ENCODE measurements at places on chromosomes 6 and 20. TPM values are rescaled to one million over a fixed set of nuclear protein-coding genes. Genes with fewer than 3 reads are reported as not detected.

GRCh38 chr20:9186396-9186795 is 117.5 kb downstream of the PLCB4 start:
- no peaks in the 10 kb centered on the region for H3K4me1 ChIP-seq
- no peaks in the 10 kb centered on the region for H3K27me3 ChIP-seq
- no peaks in the 10 kb centered on the region for H3K36me3 ChIP-seq
- no peak overlapping the region for H3K27ac ChIP-seq
- no peak overlapping the region for H3K4me3 ChIP-seq
- no peak for DNase-seq

GRCh38 chr6:88566746-88567534 is 396.5 kb downstream of the RNGTT start:
- DNase-seq, result no peak
- H3K36me3 ChIP-seq, result no peaks in the 10 kb centered on the region
- H3K27ac ChIP-seq, result no peak overlapping the region
- H3K27me3 ChIP-seq, result no peaks in the 10 kb centered on the region
- H3K4me1 ChIP-seq, result no peaks in the 10 kb centered on the region
- no peak overlapping the region for H3K4me3 ChIP-seq

DNA sequence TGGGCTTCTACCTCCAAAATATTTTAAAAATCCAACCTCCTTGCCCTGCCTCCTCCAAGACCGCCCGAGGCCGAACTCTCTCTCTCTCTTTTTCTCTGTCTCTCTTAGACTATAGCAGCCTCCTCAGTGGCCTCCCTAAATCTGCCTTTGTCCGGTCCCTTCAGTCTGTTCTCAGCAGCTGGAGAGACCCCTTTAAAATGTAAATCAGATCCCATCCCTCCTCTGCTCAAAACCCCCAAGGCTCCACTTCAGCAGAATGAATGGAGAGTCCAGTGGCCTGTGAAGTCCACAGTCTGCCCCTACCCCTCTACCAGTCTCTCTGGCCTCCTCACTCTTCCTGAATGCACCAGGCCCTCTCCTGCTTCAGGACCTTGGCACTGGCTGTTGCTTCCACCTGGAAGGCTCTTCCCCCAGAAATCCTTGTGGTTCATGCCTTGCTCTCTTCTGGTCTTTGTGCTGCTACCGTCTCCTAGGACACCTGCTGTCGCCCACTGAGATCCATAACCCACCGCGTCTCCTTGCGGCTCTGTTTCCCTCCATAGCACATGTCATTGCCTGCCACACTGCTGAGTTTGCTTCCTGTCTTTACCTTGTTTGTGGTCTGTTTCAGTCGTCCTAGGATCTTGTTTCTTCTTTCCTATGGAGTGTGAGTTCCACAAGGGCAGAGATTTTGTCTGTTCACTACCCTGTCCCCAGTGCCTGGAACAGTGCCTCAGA is 6.0 kb downstream of the MLN start:
- H3K27ac ChIP-seq, result no peak overlapping the region
- no peak for DNase-seq
- H3K4me1 ChIP-seq, result peaks cover 13% of the 10 kb centered on the region
- no peak overlapping the region for H3K4me3 ChIP-seq
- H3K27me3 ChIP-seq, result peaks cover 34% of the 10 kb centered on the region

GRCh38 chr6:19836799-19837510 is at the start of gene ID4:
TSS of gene ID4 (plus strand) at chr6:19837370. CDS start at chr6:19837755, 385 bp downstream.
- no peaks in the 10 kb centered on the region for H3K36me3 ChIP-seq
- peak; percentile 83 for DNase-seq
- no peak within 1 kb of the TSS for H3K27ac ChIP-seq
- peak within 1 kb of the TSS; percentile 66 for H3K4me3 ChIP-seq
- peaks cover 17% of the 10 kb centered on the region for H3K27me3 ChIP-seq

DNA sequence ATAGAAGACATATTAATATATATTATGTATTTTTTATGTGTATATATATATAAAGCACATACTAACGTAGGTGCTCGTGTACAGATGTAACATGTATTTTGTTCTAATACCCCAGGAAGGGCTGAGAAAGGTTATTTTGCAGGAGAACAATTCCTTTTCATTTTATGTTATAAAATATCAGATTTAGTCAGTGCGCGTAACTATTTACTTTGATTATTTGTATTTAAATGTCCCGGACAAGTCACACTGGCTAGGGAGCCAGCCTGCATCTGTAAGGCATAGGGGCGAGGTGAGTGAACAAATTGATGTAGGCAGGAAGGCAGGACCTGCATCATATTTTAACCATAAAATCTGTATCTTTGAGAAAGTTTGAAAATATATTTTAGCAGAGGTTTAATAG is 74.1 kb downstream of the BMP7 start:
- H3K27ac ChIP-seq, result no peak overlapping the region
- H3K4me3 ChIP-seq, result no peak overlapping the region
- peaks cover 6% of the 10 kb centered on the region for H3K27me3 ChIP-seq

DNA sequence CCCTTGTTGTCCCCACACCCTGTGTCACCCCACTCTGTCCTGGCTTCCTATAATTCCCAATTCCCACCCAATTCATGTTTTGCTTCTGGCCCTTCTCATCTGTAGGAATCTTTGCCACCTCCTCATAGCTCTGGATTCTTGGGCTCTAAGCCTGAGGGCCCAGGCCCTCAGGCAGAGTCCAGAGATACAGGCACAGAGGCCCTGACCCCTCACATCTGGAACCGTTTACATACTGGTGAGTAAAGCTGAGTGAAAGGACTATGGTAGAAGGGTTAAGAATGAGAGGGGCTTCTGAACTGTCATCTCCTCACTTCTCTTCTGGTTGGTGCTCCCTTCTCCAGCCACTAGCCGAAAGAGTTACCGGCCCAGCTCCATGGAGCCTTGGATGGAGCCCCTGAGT is 13.6 kb downstream of the PRRC2A start:
- no peaks in the 10 kb centered on the region for H3K27me3 ChIP-seq
- H3K36me3 ChIP-seq, result peaks cover 12% of the 10 kb centered on the region
- DNase-seq, result no peak
- no peaks in the 10 kb centered on the region for H3K4me1 ChIP-seq

DNA sequence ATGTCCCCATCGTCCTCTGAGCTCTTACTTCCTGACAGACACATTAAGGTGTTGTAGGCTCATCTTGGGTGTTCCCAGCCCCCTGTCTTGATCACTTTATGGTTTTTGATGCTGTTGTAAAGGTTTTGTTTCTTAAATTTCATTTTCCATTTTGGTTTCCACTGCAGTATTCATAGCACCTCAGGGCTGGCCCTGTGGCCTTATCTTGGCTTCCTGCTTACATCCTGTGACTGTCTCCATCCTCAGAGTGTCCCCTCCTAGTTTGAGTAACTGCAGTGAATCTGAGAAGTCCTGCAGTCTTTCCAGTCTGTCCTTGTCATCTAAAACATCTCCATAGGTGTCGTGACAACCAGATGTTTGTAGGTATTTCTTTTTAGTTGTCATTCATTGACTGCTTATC is 50.9 kb downstream of the JARID2 start:
- no peak for DNase-seq
- 0 out of 2 replicates have a peak, but pooled peaks cover 2% of the 10 kb centered on the region for H3K36me3 ChIP-seq
- H3K27me3 ChIP-seq, result no peaks in the 10 kb centered on the region
- no peak overlapping the region for H3K4me3 ChIP-seq
- no peak overlapping the region for H3K27ac ChIP-seq

DNA sequence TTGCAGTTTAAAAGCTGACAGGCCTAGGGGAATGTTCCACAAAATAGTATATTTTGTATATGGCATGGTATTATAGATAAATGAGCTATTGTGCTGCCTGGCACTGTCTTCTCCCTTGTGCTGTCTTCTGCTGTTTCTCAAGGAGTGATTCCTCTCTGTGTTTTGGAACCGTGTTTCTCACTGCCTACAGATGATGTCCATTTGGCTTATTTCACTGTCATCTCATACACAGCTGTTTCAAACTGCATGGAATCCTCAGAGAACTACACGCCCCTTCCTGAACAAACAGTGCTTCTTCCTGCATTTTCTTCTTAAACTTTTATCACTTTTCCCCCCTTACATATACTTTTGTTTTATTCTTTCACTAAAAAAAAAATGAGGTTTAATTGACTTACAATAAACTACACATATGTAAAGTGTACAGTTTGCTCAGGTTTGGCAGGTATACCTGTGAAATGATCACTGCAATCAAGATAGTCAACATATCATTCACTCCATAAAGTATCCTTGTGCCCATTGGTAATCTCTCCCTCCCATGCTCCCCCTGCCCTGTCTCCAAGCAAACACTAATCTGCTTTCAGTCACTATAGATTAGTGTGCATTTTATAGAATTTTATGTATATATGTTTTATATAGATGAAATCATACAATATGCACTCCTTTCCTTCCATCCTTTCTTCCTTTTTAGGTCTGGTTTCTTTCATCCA is 43.0 kb downstream of the CBFA2T2 start:
- H3K36me3 ChIP-seq, result no peaks in the 10 kb centered on the region
- no peak overlapping the region for H3K27ac ChIP-seq
- H3K27me3 ChIP-seq, result no peaks in the 10 kb centered on the region
- no peak for DNase-seq
- no peak overlapping the region for H3K4me3 ChIP-seq
- peaks cover 1% of the 10 kb centered on the region for H3K4me1 ChIP-seq

- H3K27ac ChIP-seq, result no peak overlapping the region
- no peaks in the 10 kb centered on the region for H3K36me3 ChIP-seq
- no peaks in the 10 kb centered on the region for H3K27me3 ChIP-seq
- DNase-seq, result no peak
- H3K4me3 ChIP-seq, result no peak overlapping the region
Observed at GRCh38 chr6:137550535-137550934, 56.3 kb upstream of the OLIG3 start.

- H3K4me1 ChIP-seq, result no peaks in the 10 kb centered on the region
- H3K27me3 ChIP-seq, result no peaks in the 10 kb centered on the region
- H3K36me3 ChIP-seq, result no peaks in the 10 kb centered on the region
- no peak overlapping the region for H3K4me3 ChIP-seq
Observed at GRCh38 chr20:43870484-43870883, 44.2 kb upstream of the TOX2 start.

- no peak overlapping the region for H3K27ac ChIP-seq
- no peak for DNase-seq
- no peaks in the 10 kb centered on the region for H3K27me3 ChIP-seq
- H3K4me3 ChIP-seq, result no peak overlapping the region
- H3K36me3 ChIP-seq, result no peaks in the 10 kb centered on the region
Observed at GRCh38 chr6:91941838-91942237, 1355.0 kb upstream of the MAP3K7 start.

GRCh38 chr20:63577317-63577894 is 3.4 kb upstream of the HELZ2 start:
- no peaks in the 10 kb centered on the region for H3K36me3 ChIP-seq
- peaks cover 17% of the 10 kb centered on the region for H3K4me1 ChIP-seq
- DNase-seq, result no peak
- H3K27ac ChIP-seq, result no peak overlapping the region

DNA sequence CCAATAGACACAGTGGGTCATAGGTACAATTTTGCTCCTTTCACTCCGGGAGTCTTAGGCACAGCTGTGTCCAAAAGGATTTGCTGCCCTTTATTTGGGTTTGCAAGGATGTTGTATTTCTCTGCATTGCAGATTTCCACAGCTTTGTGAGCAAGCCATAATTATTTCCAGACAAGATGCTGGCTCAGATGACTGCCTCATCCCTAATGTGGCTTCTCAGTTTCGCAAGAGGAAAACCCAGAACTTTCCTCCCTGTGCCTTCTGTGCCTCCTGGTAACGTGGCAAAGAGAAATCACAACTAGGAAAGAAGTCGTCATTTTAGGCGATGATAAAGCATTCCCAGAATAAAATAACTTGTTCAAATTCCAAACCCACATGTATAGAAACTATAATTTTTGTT is 33.7 kb downstream of the FAM50B start:
- no peak overlapping the region for H3K4me3 ChIP-seq
- H3K27me3 ChIP-seq, result no peaks in the 10 kb centered on the region
- H3K36me3 ChIP-seq, result no peaks in the 10 kb centered on the region
- no peak for DNase-seq

DNA sequence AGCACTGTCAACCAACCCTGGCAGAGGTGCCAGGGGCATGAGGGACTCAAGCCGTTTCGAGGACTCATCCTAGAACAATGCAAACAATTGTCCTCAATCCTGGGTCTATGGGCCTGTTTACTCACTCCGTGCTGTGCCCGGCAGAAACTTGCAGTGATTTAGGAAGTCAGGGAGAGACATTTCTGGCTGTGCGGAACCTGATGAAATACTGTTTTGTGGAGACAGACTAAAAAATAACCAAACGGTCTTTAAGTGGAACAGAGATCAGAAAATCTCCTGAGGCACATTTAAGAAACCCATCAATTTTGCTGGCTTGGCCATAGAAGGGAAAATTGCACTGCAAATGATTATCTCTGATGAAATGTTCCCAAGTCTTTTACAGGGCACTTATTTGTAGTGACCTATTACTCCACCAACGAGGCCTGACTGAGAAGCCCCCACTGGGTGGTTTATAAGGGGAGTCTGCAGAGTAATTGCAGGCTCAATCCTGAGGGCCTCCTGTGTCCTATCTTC is 79.8 kb upstream of the KCNK16 start:
- H3K4me1 ChIP-seq, result no peaks in the 10 kb centered on the region
- H3K27ac ChIP-seq, result no peak overlapping the region
- H3K4me3 ChIP-seq, result no peak overlapping the region
- no peak for DNase-seq
- H3K27me3 ChIP-seq, result peaks cover 5% of the 10 kb centered on the region

GRCh38 chr6:11804135-11804534 is 25.5 kb upstream of the ADTRP start:
- peaks cover 18% of the 10 kb centered on the region for H3K4me1 ChIP-seq
- no peak overlapping the region for H3K4me3 ChIP-seq
- H3K36me3 ChIP-seq, result no peaks in the 10 kb centered on the region

DNA sequence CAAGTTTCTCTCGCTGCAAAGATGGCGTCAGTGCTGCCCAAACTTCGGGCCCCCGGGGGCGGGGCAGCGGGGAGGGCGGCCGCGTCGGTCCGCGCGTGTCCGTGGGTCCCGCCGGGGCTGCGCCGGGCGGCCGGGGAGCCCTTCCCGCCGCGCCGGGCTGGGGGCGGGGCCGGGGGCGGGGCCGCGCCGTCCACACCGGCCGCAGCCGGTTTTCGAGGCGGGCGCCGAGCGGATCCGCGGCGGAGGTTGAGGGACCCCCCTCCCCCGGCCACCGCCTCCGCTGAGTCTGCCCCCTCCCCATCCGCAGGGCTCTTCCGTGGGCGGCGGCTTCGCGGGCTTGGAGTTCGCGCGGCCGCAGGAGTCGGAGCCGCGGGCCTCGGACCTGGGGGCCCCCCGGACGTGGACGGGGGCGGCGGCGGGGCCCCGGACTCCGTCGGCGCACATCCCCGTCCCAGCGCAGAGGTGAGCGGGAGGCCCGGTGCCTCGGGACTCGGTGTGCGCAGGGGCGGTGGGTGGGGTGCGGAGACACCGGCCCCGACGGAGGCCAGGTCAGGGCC is 572 bp downstream of the SLC2A4RG start:
- no peak for DNase-seq
- no peaks in the 10 kb centered on the region for H3K36me3 ChIP-seq
- peaks cover 9% of the 10 kb centered on the region for H3K4me1 ChIP-seq
- peak overlapping the region; percentile 44 for H3K4me3 ChIP-seq
- H3K27ac ChIP-seq, result 0 out of 2 replicates have a peak overlapping the region, but pooled peaks have one; percentile 13

The SLPI gene
- total RNA-seq, result 55.1 TPM

The SLC25A27 gene
- 25.0 TPM for total RNA-seq

The KCNQ5 gene
- 0.20 TPM for total RNA-seq

The CST5 gene
- total RNA-seq, result 0.93 TPM

The CRISP2 gene
- total RNA-seq, result not detected

The FAM209B gene
- total RNA-seq, result not detected

The COL21A1 gene
- not detected for total RNA-seq
